ENCODE measurements at places on chromosomes 2 and 18.

- no peak for DNase-seq
These were observed 632 bp downstream of the AFTPH start for GRCh38 chr2:64524604-64525316.

DNA sequence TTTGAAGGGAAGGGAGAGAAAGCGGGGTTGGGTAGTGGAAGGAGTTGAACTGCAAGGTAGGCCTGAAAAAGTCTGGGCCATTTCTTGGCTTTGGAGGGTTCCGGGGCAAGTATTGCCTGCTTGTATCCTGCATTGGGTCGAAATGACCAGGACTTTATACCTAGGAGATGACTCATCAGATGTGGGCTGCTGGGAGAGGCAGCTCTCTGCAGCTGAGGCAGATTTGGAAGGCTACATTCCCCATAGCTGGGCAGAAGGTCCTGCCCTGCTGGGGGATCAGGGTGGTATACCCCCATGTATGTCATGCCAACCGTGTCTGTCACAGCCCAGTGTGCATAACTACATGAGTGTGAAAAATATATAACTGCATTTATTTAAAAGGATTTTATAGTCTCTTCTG is 171.8 kb upstream of the SPRED2 start:
- no peak for DNase-seq

GRCh38 chr2:33489835-33490431 is 13.5 kb downstream of the RASGRP3 start:
- no peak for DNase-seq

DNA sequence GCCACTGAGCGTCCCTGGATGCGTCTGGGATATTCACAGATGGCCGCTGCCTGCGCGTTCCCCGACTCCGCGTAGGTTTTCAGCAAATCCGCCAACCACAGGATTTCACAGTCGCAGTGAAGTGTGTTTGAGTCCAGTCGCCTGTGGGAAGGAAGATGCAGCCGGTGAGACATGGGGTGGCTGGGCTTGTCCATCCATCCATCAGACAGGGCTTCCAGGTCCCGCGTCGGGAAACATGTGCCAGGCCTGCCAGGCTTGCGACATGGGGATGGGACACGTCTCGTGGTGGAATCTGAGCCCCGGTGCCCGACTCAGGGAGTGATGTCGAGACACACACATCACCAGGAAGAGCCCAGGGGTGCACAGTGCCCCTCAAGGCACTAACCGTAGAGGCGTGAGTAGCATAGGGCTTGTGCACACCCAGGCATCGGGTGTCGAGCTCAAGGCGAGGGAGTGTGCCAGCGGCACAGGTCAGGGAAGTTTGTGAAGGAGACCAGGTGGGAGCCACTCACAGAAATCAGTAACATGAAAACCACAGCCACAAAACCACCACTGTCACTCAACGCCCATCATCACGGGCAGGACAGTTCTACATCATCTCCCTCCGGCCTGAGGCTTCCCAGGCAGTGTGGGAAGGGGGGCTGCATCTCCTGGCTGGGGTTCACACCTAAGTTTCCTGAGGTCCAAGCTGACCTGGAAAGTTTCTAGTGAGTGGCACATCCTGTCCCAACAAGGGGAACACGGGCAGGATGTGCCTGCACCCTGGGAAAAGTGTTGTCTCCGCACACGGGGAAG is 63.9 kb downstream of the PXDN start:
- DNase-seq: no peak

- DNase-seq: no peak
These were observed 11.5 kb upstream of the ST8SIA5 start for GRCh38 chr18:46768166-46768921.

DNA sequence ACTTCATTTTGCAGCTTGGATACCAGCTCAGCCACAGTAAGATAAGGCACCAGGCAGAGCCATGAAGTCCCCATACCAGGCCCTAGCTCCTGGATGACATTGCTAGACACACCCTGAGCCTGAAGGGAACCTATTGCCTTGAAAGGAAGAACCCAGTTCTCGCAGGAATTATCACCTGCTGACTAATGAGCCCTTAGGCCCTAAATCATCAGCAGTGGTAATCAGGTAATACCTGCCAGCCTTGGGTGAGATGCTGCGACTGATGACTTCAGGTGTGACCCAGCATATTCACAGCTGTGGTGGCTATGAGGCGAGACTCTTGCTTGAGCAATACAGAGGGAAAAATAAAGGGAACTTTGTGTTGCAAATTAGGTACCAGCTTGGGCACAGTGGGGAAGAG is 24.9 kb downstream of the CLK1 start:
- DNase-seq: no peak

DNA sequence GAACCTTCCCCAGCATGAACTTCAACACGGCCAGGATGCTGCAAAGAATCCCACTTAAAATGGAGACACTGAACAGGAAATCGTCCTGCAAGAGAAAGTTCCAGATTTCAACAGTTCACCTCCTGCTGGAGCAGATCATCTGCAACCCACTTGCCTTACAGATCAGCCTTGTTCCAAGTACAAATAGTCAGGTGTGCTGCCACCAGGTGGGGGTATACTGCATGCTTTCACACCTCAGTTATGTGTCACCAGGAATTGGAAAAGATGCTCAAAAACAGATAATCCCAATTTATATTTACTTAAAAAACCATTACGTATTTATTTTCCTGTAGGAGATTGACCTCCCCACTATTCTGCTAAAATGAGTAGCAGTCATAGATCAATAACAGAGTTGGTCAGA is 212.3 kb downstream of the MGAT5 start:
- no peak for DNase-seq

DNA sequence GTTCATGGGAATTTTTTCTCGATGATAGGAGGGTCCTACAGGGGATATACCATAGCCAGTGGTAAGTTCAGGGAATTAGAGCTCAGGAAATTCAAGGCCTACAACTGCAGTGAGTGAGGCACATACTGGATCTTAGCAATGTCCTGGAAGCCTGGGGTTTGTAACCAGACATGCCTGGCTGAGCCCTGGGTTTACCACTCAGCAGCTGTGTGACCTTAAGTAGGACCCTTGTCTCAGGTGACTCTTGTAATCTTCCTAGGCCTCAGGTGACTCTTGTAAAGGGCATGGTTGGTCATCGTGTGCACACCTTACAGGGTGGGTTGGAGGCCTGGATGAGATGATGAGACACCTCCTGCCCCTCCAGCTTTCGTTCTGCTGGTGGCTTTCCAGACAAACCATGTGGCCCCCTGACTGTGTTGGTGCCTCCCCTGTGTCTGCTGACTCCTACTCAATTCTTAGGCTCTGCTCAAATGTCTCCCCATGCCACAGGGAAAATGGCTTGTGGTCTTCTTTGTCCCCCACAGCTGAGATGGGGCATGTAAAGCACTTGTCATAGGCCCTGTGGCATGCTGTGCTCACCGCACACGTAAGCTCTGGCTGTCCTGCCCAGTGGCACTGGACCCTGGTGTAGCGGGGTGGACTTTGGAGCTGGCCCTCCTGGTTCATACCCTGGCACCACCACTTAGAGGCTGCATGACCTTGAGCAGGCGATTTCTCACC is 94.1 kb downstream of the FHOD3 start:
- DNase-seq: no peak

- DNase-seq: no peak
These were observed 7.3 kb downstream of the MMADHC start for GRCh38 chr2:149579972-149580882.

- no peak for DNase-seq
These were observed 66.9 kb upstream of the DLX2 start for GRCh38 chr2:172169611-172170010.

- DNase-seq: no peak
These were observed 151.6 kb downstream of the GLI2 start for GRCh38 chr2:120887320-120887697.

DNA sequence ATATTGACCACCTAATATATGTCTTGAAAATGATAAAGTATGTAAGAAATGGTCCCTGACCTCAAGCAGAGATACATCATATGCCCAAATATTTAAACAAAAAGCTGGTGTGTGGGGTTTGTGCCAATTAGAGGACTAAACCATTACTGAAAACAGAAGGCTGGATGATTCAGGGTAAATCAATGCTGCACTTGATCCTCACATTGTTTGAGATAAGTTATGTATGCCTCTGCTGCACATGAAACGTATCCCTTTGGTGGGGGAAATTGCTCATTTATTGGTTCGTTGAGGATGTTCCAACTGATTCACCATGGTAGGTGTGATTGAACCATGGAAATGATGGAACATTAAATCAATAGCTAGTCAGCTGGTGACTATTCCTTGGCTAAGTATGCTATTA is 24.7 kb upstream of the DARS1 start:
- no peak for DNase-seq

- no peak for DNase-seq
These were observed 13.9 kb downstream of the DYSF start for GRCh38 chr2:71467180-71467815.

DNA sequence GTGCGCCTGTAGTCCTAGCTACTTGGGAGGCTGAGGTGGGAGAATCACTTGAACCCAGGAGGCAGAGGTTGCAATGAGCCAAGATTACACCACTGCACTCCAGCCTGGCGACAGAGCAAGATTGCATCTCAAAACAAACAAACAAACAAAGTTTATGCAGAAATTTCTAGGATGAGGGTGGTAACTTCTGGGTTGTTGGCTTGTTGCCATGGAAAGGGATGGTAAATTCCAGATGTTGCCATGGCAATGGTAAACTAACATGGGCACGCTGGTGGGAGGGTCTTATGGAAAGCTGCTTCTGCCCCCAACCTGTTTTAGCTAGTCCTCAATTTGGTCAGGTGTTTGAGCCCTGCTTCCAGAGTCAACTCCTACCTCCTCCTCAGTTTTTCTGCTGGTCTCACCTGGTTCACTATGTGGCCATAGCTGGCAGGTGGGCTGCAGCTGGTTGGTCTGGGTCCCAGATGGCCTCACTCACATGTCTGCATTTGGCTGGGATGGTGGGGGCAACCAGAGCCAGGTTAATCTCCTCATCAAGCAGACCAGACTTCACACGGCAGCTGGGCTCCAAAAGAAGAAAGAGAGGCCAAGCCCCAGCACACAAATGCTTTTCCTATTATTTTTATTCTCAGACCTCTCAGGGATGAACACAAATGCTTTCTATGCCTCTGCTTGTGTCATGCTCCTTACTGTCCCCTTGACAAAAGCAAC is 26.6 kb upstream of the TEX44 start:
- no peak for DNase-seq

- no peak for DNase-seq
These were observed 607.5 kb downstream of the PLCL1 start for GRCh38 chr2:198411936-198412335.

GRCh38 chr2:46865181-46865970 is 50.2 kb downstream of the MCFD2 start:
- DNase-seq: no peak

DNA sequence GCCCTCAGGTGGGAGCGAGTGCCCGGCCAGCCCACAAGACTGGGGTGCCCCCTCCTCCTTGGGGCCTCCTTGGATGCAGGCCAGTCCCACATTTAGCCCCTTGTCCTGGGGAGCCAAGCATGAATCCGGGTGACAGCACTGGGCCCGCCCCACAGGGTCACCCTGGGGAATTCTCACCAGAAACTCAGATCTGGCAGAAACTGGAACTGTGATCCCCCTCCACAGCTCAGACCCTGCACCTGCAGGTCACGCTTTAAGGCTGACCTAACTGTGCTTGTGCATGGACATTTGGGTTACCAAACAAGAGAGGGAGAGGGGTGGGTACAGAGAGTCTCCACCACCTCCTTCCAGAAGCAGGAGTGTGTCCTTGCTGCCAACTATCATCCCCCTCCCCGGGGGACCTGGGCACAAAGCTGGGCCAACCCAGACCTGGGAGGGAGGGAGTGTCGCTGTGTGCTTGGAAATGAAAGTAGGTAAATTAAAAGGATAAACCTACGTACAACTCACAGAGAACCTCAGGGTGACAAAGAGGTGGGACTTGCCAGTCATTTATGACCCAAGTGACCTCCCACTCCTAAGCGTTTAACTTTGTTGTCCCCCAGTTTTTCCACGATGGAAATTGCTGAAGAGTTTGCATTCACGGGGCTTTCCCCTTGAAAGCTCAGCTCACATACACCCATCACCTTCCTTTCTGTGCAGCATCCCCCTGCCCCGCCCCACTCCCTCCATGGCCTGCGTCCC is 9.1 kb downstream of the ITM2C start:
- DNase-seq: no peak

GRCh38 chr2:200155652-200156051 is 150.8 kb upstream of the SPATS2L start:
- peak; percentile 23 for DNase-seq

Measured in inflammatory macrophage treated with lipopolysaccharide for 4 hours (primary cell).